ENCODE measurements at places on chromosomes 2 and 18.

GRCh38 chr2:10385501-10385900 lies 62.6 kb downstream of the ODC1 start:
- DNase-seq = no peak

GRCh38 chr18:9753846-9754245 lies 45.7 kb downstream of the RAB31 start:
- DNase-seq = no peak

DNA sequence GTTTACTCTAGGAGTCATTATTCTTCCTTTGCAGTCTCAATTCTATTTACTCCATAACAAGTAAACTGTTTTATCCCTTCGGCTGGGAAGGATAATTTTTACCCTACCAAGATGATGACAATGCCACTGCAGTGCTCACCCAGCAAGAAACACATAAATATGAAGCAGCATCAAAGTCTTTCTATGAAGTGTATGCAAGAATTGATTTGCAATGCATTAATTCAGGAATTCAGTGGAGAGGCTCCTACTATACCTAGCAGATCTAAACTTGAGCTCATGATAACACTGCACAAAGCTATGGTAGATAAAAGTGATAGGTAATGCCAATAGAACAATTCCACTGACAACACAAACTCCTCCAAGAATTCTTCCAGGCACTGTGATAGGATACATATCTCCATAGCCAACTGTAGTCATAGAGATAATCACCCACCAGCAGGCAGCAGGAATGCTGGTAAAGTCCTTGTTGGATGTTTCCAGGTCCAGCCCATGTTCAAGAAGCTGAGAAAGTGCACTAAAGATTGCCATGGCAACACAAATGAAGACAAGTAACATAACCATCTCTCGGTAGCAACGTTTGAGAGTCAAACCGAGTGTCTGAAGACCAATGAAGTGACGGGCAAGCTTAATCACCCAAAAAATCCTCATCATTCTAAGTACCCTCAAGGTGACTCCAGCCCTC lies 49.9 kb downstream of the KCNG3 start:
- no peak for DNase-seq

DNA sequence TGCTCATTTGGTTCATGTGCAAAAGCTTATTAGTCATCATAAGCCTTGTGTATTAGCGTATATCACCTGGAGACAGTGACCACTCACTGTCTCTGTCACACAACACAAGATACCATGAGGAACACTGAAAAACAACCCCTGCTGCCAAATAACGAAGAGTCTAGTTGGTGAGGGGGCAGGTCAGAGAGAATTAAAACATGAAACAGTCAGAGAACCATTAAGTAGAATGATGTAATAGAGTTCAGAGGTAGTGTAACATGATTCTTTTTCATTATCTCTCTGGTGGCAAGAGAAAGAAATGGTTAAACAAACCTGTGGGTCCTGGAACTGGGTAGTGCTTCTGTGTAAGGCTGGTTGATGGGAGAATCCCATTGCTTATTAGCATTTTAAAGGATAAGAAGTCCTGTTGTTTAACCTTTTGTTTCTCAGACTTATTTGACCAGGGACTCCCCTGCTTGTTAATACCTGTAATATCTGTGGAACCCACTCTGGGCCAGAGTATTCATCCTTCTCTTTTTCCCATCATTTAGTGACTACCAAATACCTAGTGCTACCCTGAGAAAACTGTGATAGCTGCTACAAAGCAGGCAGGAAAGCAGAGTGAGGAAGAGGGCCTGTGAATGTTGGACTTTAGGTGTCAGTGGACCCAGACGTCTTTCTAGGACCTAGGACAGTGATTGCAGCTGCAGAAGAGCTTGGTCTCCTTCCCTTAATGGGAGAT lies 38.0 kb downstream of the PTRHD1 start:
- no peak for DNase-seq

GRCh38 chr2:237326266-237327171 lies 87.4 kb downstream of the COL6A3 start:
- no peak for DNase-seq

DNA sequence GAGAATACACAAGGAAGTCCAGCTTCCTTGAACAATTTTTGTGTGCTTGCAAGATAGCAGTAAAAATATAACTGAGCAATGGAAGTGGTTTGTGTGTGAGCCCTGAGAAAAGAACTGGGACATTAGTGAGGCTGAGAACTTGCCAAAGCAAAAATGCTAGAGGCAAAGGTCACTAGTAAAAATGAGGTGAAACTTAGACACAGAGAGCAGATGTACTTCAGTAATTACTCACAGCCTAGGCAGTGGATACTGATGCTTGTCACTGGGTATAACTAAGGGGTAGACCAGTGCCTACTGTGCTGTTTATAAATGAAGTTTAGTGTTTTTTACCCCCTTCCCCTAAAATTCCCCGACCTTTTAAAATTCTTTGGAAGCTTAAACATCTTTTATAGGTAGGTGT lies 450.1 kb downstream of the LPIN1 start:
- no peak for DNase-seq

DNA sequence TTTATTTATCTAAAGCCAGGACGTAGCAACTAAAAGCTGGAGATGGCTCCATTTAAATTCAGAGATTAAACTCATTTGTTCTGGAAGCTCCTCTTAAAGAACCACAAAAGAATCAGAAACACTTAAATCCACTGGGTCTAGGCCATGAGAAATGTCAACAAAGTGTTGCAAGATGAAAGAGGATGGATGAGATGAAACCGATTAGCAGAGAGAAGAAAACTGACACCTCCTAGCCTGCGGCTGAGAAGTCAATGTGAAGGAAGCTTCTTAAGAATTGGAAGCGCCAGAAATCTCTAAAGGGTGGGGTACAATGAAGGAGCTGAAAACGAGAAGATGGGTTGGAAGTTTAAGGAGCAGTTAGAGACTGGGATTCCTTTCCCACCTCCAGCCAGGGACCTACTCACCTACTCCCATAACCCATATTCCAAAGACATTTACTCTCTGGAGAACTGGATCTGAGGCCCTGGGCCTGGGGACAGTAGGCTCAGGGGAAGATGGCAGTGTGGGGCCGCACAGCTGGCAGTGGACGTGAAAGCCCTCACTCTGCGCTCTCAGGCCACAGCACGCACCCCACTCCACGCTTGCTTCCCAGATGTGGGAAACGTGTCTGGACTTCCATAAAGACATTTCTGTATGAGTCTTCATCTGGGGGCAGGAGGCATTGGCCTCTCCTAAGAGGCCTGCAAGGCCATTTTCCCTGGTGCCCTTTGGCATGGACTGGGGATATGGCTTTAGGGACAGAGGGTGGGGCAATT lies 188.4 kb downstream of the LOXHD1 start:
- DNase-seq = no peak

All from CD4-positive, alpha-beta T cell treated with Interleukin-10 for 1 hour (primary cell).